CD4-positive, alpha-beta T cell treated with Interleukin-4 for 1 hour (primary cell): ENCODE measurements at places on chromosomes 16 and 17.

- DNase-seq = no peak
These were observed 57.2 kb downstream of the SDK2 start for GRCh38 chr17:73586921-73587602.

DNA sequence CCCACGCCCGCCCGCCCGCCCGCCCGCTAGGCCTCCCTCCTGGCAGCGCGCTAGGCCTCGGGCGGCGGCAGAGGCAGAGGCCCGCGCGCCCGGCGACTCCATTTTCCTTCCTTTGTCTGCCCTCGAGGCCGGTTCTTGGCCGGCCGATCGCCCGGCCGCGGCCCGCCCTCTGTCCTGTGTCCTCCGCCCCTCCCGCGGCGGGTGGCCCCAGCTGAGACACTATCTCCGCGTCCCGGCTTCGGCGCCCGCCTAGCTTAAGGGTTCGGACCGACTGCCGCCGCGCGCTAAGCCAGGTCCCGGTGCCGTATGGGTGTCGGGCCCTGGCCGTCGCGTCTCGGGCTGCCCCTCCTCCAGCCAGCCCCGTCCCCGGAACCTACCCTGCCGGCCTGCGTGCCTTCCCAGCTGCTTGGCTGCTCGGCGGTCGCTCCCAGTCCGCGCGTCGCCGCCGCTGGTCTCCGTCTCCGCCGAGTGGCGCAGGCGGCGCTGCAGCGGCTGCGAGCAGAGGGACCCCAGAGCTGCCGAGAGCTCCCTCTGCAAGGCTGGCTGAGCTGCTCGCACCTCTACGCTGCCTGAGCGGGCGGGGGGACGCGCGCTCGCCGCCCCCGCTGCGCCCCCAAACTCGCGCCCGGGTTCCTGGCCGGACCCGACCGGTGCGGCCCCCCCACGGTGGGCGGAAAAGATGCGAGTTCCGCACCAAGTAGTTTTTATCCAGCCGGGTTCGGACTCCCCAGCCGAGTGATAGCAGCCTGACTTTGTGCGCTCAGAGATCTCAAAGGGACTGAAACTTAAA, 787 bp downstream of the CTCF start:
- peak; percentile 65 for DNase-seq

DNA sequence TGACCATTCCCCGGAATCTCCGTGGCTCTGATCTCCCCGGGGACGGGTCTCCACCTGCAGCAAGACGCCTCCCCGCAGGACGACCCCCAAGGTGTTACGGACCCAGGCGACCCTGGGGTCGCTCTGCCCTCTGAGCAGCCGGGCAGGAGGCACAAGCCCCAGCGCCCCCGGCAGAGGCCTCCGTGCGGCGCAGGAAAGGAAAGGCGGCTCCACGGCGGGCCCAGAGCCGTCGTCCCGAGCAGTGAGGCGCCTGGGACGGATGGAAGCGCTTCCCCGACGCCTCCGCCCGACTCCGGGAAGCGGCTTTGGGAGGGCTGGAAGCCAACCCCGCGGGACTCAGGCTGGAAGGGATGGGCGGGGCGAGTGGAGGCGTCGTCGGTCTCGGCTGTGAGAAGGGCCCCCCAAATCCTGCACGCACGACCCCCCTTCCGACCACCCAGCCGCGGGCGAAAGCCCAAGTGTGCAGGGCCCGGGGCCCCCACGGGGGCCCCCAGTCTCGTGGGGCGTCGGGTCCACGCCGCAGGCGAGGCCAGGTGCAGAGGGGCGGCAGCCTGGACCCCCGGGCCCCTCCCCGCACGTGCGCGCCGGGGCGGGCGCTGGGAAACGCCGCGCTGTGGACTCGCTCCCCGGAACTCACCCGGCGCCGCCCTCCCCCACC, 32.7 kb upstream of the RPH3AL start:
- DNase-seq = no peak

GRCh38 chr16:56923481-56924091, 8.4 kb upstream of the HERPUD1 start:
- DNase-seq = no peak

- DNase-seq = no peak
These were observed 4.2 kb downstream of the ABHD15 start for GRCh38 chr17:29562615-29563014.

DNA sequence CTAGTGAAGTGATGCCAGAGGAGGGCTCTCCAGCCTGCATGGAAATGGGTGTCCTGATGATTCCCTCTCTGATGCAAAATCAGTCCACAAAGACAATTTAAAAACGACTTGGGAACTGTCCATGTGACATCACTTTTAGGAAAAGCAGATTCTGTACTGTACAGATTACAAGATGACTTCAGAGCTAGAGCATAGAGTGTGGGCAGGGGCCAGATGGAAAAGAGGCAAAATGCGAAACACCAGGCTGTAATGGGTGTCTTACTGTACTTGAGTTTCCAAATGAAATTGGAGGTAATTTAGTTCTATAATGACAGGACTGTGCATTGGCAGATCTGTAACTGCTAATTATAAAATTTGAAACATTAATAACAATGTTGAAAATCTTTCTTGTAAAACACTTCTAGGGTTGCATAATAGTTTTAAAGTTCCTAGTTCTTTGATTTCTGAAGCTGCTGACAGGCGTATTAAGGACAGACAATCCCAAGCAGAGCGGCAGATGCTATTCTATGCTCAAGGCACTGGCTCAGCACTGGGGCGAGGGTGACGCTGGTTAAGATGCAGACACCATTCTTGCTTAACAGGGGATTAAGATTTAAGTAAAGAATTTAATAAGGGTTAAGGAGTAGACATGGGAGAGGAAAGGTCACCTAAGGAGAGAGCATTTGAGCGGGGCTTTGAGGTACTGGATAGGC, 29.6 kb downstream of the OGFOD1 start:
- DNase-seq = no peak

DNA sequence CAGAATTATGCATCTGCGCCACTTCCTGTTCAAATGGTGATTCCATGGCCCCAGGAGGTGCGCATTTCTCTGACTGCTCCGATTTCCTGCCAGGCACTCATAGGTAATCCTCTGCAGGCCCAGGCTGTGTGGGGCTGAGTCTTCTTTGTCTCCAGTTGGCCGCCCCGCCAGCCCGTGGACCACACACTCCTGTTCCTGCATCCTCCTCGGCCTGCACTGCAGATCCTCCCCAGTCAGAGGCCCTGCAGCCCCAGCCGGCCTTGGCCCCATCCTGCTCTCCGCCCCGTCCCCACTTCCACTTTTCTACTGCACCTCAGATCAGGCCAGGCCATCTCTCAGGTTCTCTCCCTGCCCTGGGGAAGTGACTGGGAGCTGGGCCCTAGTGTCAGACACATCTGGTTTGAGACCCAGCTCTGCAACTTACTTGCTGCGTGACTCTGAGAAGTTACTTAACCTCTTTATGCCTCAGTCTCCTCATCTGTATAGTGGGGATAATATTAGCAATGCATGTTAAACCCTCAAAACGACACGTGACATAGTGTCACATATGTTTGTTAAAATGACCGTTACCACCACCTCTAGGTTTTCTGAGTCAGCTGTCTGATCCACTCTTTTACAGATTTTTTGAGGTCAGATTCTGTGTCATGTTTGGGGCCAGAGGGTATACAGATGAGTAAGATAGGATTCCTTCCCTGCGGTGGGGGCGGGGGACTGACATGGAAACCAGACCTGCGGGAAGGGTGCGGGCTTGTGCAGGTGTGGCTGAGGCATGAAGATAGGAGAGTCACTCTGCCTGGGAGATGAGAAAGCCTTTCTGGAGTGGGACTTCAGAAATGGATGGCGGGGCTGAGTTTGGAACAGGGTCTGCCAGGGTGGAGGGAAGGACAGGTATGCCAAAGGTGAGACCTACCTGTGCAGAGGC, 12.8 kb downstream of the RAB11FIP4 start:
- no peak for DNase-seq

DNA sequence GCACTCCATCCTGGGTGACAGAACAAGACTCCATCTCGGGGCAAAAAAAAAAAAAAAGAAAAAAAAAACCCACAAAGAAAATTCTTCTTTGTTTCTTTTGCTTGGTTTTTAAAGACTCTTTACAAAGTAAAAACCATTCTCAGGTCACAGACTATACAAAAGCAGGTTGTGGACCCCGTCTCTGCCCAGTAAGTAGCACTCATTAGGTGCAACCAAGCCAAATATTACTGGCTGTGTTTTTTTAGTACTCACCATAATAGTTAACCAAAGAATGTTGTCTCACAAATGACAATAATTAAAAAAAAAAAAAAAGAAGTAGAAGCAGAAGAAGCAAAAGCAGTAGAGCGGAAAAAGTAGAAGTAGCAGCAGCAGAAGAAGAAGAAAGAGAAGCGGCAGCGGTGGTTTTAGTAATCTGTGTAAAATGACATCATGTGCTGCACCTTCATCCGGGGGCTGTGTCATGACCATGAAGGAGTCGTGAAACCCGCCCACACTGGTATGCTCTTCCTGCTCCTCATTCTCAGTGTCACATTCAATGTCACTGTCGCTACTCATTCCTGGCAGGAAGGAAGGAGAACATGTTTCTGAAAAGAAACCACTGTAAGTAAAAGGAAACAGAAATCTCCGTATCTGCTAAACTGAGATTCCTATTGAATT, 105.4 kb downstream of the TRIM37 start:
- peak; percentile 86 for DNase-seq

DNA sequence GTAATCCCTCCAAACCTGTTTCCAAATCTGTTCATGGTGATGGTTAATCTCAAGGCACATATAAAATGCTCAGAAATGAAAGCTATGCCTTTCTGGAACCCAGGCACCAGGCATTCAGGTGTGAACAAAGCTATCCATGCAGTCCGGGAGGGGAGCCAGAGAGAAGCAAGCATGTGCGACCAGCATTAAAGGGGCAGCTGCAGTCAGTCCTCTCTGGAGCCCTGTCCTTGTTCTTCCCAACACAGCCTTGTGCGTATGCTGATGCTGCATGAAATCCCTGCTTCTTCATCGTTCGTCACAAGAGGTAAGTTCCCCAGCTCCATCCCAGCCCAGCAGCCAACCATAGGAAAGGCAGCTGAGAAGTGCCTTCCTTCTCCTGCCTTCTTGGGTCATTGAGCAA, 148.7 kb downstream of the GRIN2A start:
- no peak for DNase-seq

DNA sequence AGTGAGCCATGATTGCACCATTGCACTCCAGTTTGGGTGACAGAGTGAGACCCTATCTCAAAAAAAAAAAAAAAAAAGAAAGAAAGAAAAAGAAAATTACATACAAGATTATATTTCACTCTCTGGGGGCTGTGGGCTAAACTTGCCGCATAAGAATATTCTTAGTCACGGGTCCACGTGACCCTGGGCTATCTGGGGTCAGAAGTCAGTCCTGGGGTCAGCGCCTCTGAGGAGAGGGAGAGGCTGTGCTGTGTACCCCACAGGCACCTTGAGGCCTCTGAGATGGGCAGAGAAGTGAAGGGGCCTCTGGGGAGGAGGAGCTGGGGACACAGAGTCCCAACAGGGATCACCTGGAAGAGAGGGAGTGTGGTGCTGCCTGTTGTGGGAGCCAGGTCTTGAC, 5.8 kb upstream of the CD79B start:
- DNase-seq = no peak

- DNase-seq = peak; percentile 33
These were observed 1.0 kb downstream of the MSI2 start for GRCh38 chr17:57257195-57257894.

DNA sequence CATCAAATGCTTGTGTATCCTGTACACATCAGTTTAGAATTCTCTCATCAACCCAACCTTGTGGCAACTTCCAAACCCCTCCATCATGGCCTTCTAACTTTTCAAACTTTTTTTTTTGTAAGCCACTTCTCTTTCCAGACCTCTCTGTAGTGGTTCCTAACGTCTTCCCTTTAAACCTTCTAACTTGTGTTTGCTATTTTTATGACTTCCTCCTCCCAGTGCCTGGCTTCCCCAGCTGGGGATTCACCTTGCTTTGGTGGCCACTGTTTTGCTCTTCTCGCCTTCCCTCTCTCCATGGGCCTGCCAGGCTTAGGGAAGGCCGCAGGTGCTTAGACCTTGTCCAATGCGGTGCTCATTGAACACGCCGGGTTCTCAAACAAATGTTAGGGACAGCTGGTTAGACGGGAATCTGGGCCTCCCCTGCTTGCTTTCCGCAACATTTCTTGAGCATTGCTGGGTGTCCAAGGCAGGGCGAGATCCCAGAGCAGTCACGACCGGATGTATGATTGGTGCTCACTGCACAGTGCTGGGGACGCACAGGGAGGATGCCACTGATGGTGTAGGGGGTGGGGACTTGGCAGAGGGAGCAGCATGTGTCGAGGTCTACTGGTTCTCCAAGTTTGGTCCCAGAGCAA, 1.1 kb upstream of the XYLT2 start:
- no peak for DNase-seq

DNA sequence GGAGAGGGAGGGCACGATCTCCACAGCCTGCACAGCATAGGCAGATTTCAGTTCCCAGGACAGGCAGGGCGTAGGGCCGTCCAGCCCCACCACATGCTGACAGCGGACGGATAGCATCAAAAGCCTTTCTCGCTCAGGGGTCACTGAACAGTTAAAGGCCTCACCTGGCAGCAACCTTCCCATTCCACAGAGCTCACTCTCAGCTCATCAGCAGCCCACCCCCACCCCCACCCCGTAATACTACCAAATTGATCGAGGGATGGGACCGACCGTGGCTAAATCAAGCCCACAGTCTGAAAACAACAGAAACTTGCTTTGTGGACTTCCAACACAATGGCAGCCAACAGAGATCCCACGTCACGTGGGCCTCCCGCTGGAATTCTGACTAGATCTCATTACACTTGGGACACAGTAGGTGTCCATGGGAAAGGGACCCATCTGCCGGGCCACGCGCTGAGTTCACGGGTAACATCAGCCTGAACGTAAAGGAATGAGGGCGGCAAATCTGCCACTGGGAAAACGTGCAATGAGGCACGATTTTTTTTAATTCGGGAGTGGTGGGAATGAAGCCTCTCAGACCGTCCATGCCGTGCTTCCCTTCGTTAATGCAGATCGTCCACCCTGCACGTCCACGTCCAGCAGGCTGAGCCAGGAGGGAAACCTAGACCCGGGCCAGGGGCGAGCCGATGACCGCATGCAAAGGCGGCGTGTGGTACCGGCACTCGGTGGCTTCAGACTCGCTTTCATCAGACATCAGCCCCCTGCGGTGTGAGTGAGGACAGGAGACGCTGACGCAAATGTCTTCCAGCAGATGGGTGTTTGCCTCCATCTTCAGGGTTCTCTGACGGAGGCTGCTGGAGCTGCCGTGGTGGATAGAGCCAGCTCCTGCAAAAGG, 92.1 kb downstream of the TBC1D16 start:
- no peak for DNase-seq

DNA sequence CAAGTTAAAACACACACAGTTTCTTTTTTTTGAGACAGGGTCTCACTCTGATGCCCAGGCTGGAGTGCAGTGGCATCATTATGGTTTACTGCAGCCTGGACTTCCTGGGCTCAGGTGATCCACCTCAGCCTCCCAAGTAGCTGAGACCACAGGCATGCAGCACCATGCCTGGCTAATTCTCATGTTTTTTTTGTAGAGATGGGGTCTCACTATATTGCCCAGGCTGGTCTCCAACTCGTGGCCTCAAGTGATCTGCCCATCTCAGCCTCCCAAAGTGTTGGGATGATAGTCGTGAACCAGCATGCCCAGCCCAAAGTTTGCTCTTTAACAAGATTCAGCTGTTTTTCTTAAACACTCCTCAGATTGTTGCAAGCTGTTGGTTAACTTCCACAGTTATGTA, 39.0 kb downstream of the PRPSAP2 start:
- DNase-seq = no peak
